ENCODE measurements at places on chromosomes 5 and 9. TPM values are rescaled to one million over a fixed set of nuclear protein-coding genes. Genes with fewer than 3 reads are reported as not detected.

Gene PCDHA9
- 0.04 TPM for total RNA-seq

Gene PCDHGB1
- total RNA-seq = 1.3 TPM

Gene SLC27A6
- 1.0 TPM for total RNA-seq

Gene DRD1
- under 0.01 TPM for total RNA-seq

Gene SPAAR
- 0.89 TPM for total RNA-seq

Gene CCDC192
- total RNA-seq = 0.18 TPM

Gene PCDHB8
- total RNA-seq = 0.80 TPM

Gene OR1N2
- total RNA-seq = not detected

Gene JAKMIP2
- 2.0 TPM for total RNA-seq

Gene TSLP
- total RNA-seq = 0.09 TPM

Gene ITGA2
- 27.7 TPM for total RNA-seq

Gene SLC6A7
- total RNA-seq = 0.35 TPM

Gene BHMT2
- total RNA-seq = 2.7 TPM

Gene GABRA1
- 0.13 TPM for total RNA-seq

Gene NR5A1
- total RNA-seq = not detected

Gene PCDHB6
- total RNA-seq = 0.80 TPM

Gene FBXW5
- total RNA-seq = 49.7 TPM

Gene MEF2C
- 805 TPM for total RNA-seq

Gene FOXE1
- not detected for total RNA-seq

Gene UBAP1
- total RNA-seq = 17.9 TPM

Gene C9
- total RNA-seq = 0.22 TPM

Gene NKD2
- 2.3 TPM for total RNA-seq

Gene SLC36A1
- 8.4 TPM for total RNA-seq

Gene ZNF474
- 0.66 TPM for total RNA-seq

Gene IL4
- not detected for total RNA-seq

Gene FOXI1
- total RNA-seq = not detected

Gene AJM1
- 1.2 TPM for total RNA-seq

Gene SCGB3A2
- total RNA-seq = not detected

Gene FAXDC2
- 13.0 TPM for total RNA-seq

Gene PLPPR1
- total RNA-seq = 2.3 TPM

Gene CCNJL
- 3.8 TPM for total RNA-seq

Gene MOB3B
- total RNA-seq = 1.4 TPM

Gene DUSP1
- 82.2 TPM for total RNA-seq

Gene CDH9
- 0.18 TPM for total RNA-seq

Gene FLT4
- 6.6 TPM for total RNA-seq

Gene SPINK1
- total RNA-seq = not detected
